ENCODE measurements at places on chromosomes 11 and 22.

DNA sequence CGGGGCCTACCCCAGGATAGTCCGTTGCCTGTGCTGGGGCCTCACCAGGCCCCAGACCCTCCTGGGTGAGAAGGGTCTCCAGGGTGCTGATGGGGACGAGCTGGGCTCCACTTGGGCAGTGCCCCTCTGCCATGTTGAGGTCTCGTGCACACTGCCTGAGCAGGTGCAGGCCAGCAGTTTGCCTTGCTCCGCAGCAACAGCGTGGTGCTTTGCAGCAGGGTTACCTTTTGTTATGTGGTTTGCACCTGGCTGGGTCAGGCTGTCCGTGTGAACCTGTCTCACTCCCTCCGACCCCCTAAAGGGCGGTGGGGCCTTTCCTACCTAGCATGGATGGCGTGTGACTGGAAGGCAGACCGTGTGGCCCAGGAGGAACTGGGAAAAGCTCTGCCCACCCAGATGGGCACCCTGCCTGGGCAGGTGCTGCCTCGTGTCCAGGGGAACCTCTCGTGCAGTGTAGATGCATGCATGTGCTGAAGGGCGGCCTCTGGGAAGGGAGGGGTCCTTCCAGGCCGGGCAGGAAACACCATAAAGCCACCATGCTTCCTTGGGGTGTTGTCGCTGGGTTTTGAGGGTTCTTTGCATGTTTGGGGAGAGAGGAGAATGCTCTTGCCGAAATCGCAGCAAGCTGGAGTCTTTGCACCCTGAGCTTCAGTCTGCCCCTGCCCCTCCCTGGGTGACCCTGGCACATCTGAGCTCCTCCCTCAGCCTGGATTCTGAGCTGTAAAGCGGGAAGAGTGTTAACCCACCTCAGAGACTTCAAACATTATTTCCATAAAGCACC lies 75.4 kb upstream of the PPARA start:
- peak; percentile 15 for DNase-seq

- DNase-seq: peak; percentile 86
These were observed 29.9 kb downstream of the ARVCF start for GRCh38 chr22:19986410-19987341.

DNA sequence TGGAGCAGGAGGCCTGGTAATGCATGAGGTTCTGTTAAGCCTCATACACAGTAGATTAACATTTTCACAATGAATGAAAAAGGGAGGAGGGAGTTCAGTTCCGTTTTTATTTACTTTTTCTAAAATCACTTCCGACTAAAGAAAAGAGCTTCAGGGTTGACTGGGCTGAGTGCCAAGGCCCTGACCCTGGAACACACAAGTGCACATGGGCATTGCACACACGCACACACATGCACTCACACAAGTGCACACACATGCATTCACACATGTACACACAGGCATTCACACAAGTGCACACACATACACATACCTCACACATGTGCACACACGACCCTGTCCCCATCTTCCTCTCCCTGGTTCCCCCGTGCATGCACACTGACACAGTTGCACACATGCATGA lies 303.3 kb downstream of the BRD1 start:
- DNase-seq: no peak

GRCh38 chr11:6371825-6372224 lies 18.4 kb upstream of the SMPD1 start:
- DNase-seq: no peak

GRCh38 chr11:43837879-43838278 lies 42.8 kb upstream of the ALKBH3 start:
- no peak for DNase-seq

GRCh38 chr11:118198370-118198769 lies 21.9 kb upstream of the SCN2B start:
- peak; percentile 79 for DNase-seq

GRCh38 chr11:1570001-1570453 lies 2.0 kb downstream of the DUSP8 start:
- DNase-seq: no peak

GRCh38 chr11:1547467-1548098 lies 24.5 kb downstream of the DUSP8 start:
- no peak for DNase-seq

DNA sequence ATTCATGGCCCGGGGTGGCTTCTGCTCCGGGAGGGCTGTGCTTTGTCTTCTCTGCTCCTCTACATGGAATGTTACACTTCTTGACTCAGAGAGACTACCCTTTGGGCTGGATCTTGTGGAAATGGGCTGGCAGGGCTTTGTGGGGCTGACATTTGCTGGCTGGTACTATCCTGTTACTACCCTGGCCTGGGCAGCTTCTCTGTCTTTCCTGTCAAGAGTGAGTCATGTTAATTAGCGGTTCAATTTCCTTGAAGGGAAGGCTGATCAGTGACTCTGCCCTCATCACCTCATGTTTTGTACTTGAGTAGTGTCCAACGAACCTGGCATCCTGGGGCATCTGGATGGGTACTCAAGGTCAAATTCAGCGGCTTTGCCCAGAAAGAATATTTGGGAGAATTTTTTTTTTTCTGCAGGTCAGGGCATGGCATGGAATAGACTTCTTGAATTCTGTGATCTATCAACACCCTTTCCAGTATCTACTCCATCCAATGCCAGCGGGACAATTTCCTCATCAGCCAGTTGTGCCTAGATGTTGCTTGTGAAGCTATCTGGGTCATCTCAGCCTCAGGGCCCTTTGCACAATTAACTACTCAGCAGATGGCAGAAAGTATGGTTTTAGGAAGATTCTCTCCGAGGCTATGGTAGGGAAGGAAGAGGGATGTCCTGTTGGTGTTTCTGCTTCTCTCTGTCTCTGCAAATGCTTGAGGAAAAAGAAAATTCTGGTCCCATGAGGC lies 140.5 kb upstream of the PLET1 start:
- no peak for DNase-seq

GRCh38 chr11:38476808-38477575 lies 1879.0 kb upstream of the RAG2 start:
- DNase-seq: no peak

Measured in right hindlimb (tissue), 1 donor.